ENCODE measurements at places on chromosomes 5 and 9. TPM values are rescaled to one million over a fixed set of nuclear protein-coding genes. Genes with fewer than 3 reads are reported as not detected.

The HAPLN1 gene
- not detected for total RNA-seq

The FOXI1 gene
- total RNA-seq: not detected

The MED7 gene
- 19.6 TPM for total RNA-seq

The ALDH1A1 gene
- not detected for total RNA-seq

The DMRT3 gene
- total RNA-seq: not detected

The PAEP gene
- total RNA-seq: not detected

The LCN10 gene
- total RNA-seq: not detected

The RMI1 gene
- total RNA-seq: 46.2 TPM

Data from OCI-LY7 (cell line).